ENCODE measurements at places on chromosomes 3 and 15.

GRCh38 chr3:147730284-147730683 lies 321.1 kb downstream of the ZIC1 start:
- no peak for DNase-seq

- DNase-seq, result no peak
Measured at GRCh38 chr15:85534031-85534430, 153.6 kb downstream of the AKAP13 start.

- DNase-seq, result no peak
Measured at GRCh38 chr3:26840272-26840870, 217.8 kb downstream of the LRRC3B start.

GRCh38 chr3:43287500-43287873 lies 1.1 kb downstream of the SNRK start:
- no peak for DNase-seq

- DNase-seq, result no peak
Measured at GRCh38 chr15:83205725-83206324, 1.8 kb downstream of the HDGFL3 start.

GRCh38 chr3:76586471-76586870 lies 453.4 kb upstream of the ROBO2 start:
- no peak for DNase-seq

Data from AG09319 (cell line).